ENCODE measurements at places on chromosomes 1 and 21.

DNA sequence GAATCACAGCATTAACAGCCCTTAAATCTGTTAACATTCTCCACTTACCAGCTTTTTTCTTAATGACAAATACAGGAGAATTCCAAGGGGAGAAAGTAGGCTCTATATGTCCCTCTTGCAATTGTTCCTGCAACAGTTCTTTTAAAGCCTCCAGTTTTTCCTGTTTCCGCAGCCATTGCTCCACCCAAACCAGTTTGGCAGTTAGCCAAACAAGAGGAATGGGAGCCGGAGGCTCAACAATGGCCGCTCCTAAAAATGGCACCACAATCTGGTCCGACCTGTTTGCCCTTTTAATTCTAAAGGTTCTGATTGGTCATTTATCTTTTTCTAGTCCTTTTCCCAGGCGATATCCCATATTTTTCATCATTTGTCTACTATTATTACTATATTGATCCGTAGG lies 14.0 kb upstream of the L1TD1 start:
- no peak for DNase-seq

GRCh38 chr1:42143896-42144710 lies 9.1 kb upstream of the GUCA2B start:
- DNase-seq, result no peak

DNA sequence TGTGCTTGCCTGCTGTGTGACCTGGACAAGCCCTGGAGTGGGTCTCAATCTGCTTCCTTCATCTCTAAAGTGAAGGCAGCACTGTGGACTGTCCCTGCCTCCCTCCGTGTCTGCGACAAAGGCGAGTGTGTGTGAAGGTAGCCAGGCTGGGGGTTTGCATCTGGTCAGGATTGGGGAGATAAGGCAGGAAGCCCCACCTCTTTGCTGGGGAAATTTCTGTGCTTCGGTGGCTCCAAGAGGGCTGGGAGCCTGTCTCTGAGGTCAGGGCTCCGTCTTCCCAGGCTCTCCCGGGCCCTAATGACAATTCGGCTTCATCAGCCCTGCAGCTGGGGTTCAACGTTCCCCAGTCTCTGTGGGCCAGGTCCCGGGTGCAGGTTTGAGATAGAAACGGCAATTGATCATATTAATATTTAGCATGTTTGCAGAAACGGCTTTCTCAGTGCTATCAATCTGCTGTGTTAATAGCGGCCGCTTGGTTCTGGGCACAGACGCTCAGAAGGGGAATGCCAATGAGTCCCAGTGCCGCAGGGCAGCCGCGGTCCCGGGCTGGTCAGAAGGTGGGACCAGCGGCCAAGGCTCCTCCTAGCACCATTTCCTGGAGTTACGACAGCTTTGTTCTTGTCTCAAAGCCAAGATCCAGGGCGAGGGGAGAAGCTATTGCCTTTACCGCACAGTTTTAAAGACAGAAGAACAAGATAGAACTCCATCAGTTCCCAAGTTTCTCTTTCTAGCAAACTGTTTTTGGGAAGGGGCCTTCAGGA lies 105.7 kb downstream of the PRDM16 start:
- DNase-seq, result no peak

- no peak for DNase-seq
These were observed 3.8 kb upstream of the ZBTB21 start for GRCh38 chr21:42013931-42014330.

- no peak for DNase-seq
These were observed 12.0 kb upstream of the GPR137B start for GRCh38 chr1:236130372-236130771.

DNA sequence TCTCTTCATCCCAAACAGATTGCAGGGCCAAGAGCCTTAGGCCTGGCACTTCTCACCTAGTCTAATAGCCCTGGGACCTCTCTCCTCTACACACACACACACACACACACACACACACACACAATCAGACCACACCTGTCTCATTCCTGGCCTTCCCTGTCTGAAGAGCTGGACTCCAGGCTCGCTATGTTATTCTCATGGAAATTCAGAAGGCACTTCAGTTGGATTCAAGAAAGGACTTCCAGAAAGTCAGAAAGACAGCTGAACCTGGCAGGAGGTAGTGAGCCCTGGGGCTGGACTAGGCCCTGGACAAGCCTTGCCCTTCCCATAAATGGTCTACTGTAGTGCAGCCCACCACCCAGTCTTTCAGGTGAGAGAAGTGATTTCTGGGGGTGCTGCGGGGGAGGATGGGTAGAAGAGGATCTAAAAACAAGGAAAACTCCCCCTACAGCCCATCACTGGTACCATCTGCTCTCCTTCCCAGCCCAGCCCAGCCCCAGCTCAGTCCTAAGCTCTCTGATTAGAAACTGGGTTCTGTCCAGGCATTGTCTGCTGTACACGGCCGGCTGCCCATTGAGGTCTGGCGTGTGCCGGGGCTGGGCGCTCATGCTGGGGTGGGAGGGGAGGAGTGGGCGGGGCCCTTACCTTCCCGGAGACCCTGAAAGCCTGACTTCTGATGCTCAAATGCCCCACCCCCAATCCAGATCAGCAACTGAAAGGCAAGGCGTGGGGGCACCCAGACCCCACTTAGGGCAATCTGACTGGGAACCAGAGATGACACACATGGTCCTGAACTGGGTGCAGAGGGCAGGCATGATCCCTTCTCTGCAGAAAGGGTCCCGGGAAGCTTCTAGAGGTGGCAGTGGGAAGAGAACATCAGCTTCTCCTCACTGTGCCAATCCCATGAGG lies 2.5 kb downstream of the KIF21B start:
- peak; percentile 48 for DNase-seq

DNA sequence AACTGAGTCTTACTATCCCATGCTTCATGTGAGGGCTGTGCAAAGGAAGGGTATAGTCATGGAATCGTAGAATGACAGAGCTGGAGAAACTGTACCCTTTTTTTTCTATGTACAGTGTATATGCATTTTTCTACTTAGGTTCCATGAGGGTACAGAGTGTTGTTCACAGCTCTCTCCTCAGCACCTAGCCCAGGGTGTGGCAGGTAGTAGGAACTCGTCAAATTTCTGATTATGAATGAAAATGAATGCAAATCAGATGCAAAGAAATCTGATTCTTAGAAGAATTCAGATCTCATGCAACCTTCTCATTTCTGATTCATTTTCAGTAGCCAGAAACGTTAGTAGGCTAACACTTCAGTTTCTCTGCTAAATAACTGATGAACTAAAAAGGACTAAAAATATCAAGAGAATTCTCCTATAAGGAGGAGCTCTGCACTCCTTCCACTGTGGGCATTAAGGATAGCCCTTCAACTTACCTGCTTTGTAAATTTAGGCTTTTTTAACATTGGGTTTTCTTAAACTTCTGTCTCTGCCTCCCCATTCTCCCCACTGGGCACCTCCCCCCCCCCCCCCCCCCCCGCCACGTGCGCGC lies 18.0 kb upstream of the HHAT start:
- no peak for DNase-seq

GRCh38 chr1:30191154-30191702 lies 532.2 kb downstream of the MATN1 start:
- DNase-seq, result no peak

Data from activated naive CD4-positive, alpha-beta T cell treated with anti-CD3 and anti-CD28 coated beads, Interleukin-2, amount 50 U/mL, for 16 hours (primary cell).